Upper lobe of right lung (tissue), 1 donor: ENCODE measurements at places on chromosomes 11 and 22. TPM values are rescaled to one million over a fixed set of nuclear protein-coding genes. Genes with fewer than 3 reads are reported as not detected.

DNA sequence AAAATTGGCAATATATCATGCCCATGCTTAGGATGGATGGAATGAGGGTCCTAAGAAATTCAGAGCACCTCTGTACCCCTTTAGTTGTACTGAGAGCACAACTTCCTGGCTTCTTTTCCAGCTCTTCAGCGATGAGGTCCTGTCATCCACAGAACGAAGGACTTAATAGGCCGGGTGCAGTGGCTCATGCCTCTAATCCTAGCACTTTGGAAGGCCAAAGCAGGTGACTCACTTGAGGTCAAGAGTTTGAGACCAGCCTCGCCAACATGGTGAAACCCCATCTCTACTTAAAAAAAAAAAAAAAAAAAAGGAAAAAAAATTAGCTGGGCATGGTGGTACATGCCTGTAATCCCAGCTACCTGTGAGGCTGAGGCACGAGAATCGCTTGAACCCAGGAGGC lies 125.3 kb upstream of the BMAL1 start:
- no peak overlapping the region for H3K4me3 ChIP-seq
- no peaks in the 10 kb centered on the region for H3K36me3 ChIP-seq
- H3K27ac ChIP-seq = no peak overlapping the region
- DNase-seq = no peak
- no peaks in the 10 kb centered on the region for H3K4me1 ChIP-seq
- H3K27me3 ChIP-seq = no peaks in the 10 kb centered on the region

GRCh38 chr11:69646493-69647389 lies 5.8 kb downstream of the CCND1 start:
- H3K4me1 ChIP-seq = peaks cover 15% of the 10 kb centered on the region
- no peak overlapping the region for H3K27ac ChIP-seq
- no peaks in the 10 kb centered on the region for H3K27me3 ChIP-seq
- H3K4me3 ChIP-seq = no peak overlapping the region
- DNase-seq = peak; percentile 60

DNA sequence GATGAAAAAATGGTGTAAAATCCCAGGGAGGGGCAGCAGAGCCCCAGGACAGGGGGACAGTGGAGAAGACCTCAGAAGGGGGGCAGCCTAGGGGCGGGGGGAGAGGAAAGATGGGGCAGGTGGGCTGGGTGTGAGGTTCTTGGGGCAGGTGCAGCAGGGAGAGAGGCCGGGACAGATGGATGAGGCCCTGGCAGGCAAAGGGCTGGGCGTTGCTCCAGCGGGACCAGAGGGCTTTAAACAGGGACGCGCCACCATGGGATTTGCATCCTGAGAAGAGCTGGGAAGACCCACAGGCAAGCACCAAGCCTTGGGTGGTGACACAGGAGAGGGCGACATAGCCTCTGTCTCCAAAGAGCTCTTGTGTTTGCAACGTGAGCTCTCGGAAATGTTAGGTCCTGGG lies 1342.8 kb downstream of the TBC1D22A start:
- H3K27ac ChIP-seq = no peak overlapping the region
- no peak overlapping the region for H3K4me3 ChIP-seq
- H3K36me3 ChIP-seq = no peaks in the 10 kb centered on the region
- H3K4me1 ChIP-seq = no peaks in the 10 kb centered on the region
- DNase-seq = no peak

DNA sequence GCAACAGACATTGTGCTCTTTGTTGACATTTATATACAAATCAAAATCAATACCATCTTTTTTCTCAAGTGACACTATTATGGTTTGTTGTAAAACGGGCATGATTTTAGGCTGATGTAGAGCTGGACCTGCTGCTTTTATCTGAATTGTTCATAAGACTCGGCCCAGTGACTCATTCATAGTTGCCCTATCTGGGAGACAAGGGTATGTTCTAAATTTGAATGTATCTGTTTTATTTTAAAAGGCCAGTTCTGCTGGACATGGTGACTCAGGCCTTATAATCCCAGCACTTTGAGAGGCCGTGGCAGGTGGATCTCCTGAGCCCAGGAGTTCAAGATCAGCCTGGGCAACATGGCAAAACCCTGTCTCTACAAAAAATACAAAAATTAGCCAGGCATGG lies 39.3 kb downstream of the CEP295 start:
- peaks cover 62% of the 10 kb centered on the region for H3K36me3 ChIP-seq
- no peak overlapping the region for H3K4me3 ChIP-seq
- no peak for DNase-seq
- no peak overlapping the region for H3K27ac ChIP-seq

DNA sequence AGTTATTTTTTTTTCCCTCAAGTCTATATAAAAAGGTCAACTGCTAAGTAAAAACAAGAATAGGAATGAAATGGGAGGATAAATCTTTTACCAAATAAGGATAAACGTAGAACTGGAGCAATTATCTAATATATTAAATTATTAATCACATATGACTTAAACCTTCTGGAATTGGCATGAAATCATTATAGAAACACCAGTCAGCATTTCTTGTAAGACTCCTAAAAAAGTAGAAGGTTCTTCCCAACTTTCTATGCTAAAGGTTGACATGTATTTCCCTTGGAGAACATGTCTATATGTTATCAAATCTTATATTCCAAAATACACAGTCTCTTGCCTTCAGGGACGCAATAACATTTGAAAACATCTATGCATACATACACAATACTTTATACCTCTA lies 143.2 kb downstream of the SBF2 start:
- H3K36me3 ChIP-seq = no peaks in the 10 kb centered on the region
- no peaks in the 10 kb centered on the region for H3K4me1 ChIP-seq
- DNase-seq = no peak
- no peak overlapping the region for H3K27ac ChIP-seq
- H3K4me3 ChIP-seq = no peak overlapping the region
- H3K27me3 ChIP-seq = no peaks in the 10 kb centered on the region

GRCh38 chr22:46418827-46419226 lies 83.3 kb downstream of the TRMU start:
- H3K27me3 ChIP-seq = no peaks in the 10 kb centered on the region
- H3K27ac ChIP-seq = no peak overlapping the region
- DNase-seq = no peak
- H3K4me3 ChIP-seq = no peak overlapping the region
- no peaks in the 10 kb centered on the region for H3K4me1 ChIP-seq

DNA sequence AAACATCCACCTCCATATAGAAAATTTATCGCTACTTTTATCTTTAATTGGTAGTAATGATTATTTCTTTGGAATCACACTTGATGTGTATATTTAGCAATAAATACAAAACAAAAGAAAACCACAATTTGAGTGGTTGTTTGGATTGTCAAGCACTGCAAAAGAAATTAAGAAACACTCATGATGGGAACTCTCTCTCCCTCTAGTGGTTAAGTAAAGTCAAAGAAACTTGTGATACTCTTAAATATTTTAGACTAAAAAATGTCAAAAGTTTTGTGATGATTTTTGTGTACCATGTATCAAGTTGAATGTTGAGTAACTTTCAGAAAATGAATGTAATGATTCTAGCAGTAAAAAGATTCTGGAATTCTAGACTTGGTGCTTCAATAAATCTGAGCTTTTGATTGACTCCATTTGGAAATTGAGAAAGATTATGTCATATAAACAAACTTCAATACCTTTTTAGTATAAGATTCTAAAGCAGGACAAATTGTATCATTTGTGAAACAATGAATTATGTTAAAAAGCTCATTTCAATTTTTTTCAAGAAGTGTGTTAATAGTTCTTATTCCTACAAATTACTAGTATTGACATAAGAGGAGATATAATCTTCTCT lies 20.8 kb downstream of the MUC15 start:
- no peaks in the 10 kb centered on the region for H3K4me1 ChIP-seq
- no peaks in the 10 kb centered on the region for H3K27me3 ChIP-seq
- H3K4me3 ChIP-seq = no peak overlapping the region
- no peak for DNase-seq
- H3K27ac ChIP-seq = no peak overlapping the region

DNA sequence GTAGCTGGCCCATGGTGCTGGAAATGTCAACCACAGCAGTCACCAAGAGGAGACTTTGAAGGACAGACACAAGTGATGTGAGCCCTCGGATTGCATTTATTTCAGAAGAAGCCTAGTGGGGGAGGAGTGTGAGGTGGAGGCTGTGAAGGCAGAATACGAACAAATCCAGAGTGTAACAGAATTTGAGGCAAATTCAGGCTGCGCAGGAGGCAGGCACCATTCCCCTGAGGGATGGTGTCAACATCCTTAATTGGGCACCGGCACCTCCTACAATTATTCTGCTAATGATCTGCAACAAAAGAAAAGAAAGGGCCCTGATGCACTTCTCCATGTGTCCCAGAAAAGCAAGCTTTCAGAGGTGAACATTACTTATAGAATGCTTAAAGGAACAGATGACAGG lies 32.2 kb downstream of the CWC15 start:
- no peak overlapping the region for H3K4me3 ChIP-seq
- H3K4me1 ChIP-seq = peaks cover 5% of the 10 kb centered on the region
- DNase-seq = no peak
- no peaks in the 10 kb centered on the region for H3K27me3 ChIP-seq
- H3K36me3 ChIP-seq = no peaks in the 10 kb centered on the region

GRCh38 chr22:45804986-45805325 lies 133.3 kb downstream of the ATXN10 start:
- no peak overlapping the region for H3K27ac ChIP-seq
- peaks cover 8% of the 10 kb centered on the region for H3K4me1 ChIP-seq
- peaks cover 30% of the 10 kb centered on the region for H3K36me3 ChIP-seq
- no peak for DNase-seq
- H3K27me3 ChIP-seq = no peaks in the 10 kb centered on the region

DNA sequence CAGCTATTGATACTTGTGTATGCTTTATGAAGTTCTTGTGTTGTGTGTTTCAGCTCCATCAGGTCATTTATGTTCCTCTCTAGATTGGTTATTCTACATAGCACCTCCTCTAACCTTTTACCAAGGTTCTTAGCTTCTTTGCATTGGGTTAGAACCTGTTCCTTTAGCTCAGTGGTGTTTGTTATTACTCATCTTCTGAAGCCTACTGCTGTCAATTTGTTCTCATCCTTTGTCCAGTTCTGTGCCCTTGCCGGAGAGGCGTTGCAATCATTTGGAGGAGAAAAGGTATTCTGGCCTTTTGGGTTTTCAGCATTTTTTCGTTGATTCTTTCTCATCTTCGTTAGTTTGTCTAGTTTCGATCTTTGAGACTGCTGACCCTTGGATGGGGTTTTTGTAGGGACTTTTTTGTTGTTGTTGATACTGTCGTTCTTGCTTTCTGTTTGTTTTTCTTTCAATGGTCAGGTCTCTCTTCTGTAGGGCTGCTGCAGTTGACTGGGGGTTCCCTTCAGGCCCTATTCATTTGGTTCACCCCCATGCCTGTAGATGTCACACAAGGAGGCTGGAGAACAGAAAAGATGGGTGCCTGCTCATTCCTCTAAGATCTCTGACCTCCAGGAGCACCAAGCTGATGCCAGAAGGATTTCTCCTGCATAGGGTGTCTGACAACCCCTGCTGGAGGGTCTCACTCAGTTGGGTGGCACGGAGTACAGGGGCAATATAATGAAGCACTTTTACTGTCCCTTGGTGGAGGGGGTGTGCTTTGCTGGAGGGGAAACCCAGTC lies 35.9 kb upstream of the MUC15 start:
- no peaks in the 10 kb centered on the region for H3K4me1 ChIP-seq
- no peak overlapping the region for H3K27ac ChIP-seq
- H3K27me3 ChIP-seq = no peaks in the 10 kb centered on the region
- DNase-seq = no peak
- no peak overlapping the region for H3K4me3 ChIP-seq

GRCh38 chr11:119305556-119306372 lies 11.2 kb downstream of the MCAM start:
- H3K36me3 ChIP-seq = peaks cover 64% of the 10 kb centered on the region
- H3K4me1 ChIP-seq = no peaks in the 10 kb centered on the region
- H3K4me3 ChIP-seq = no peak overlapping the region
- DNase-seq = no peak
- H3K27ac ChIP-seq = no peak overlapping the region

SLCO2B1 gene
- total RNA-seq = 204 TPM

TIMP3 gene
- total RNA-seq = 749 TPM

TMEM121B gene
- total RNA-seq = 2.1 TPM

CD3D gene
- 8.5 TPM for total RNA-seq

MYRF gene
- total RNA-seq = 62.6 TPM

DENND6B gene
- total RNA-seq = 9.3 TPM

CBLIF gene
- not detected for total RNA-seq

NTM gene
- 3.7 TPM for total RNA-seq

GGTLC3 gene
- total RNA-seq = 13.1 TPM

RAC2 gene
- total RNA-seq = 107 TPM

KCNJ5 gene
- 8.5 TPM for total RNA-seq
